Posterior vena cava (tissue), 2 donors: ENCODE measurements at places on chromosomes 16 and 17. TPM values are rescaled to one million over a fixed set of nuclear protein-coding genes. Genes with fewer than 3 reads are reported as not detected.

The ACE gene
- 16.3 TPM for total RNA-seq

DNA sequence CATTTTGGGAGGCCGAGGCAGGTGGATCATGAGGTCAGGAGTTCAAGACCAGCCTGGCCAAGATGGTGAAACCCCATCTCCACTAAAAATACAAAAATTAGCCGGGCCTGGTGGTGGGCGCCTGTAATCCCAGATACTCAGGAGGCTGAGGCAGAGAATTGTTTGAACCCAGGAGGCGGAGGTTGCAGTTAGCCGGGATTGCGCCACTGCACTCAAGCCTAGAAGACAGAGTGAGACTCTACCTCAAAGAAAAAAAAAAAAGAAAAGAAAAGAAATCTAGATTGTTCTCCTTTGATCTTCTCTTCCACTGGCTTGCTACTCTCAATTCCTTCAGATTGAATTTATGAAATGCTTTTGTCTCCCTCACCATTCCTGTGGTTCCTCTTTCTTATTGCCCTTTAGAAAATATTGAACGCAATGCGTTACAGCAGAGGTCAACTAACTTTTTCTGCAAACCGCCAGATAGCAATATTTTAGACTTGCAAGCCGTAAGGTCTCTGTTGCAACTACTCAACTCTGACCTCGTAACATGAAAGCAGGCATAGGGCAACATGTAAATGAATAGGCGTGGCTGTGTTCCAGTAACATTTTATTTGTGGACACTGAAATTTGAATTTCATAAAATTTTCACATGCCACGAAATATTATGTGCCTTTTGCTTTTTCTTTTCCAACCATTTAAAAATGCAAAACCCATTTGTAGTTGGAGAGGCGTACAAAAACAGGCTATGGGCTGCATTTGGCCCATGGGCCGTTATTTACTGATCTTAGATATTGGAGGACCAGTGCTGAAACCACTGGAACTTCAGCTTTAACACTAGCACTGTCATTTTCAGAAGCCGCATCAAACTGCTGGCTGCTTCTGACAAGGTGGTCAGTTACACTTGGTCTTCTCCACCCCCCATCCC, 24.8 kb downstream of the PITPNC1 start:
- DNase-seq, result no peak

- DNase-seq, result no peak
Observed at GRCh38 chr17:4987767-4988567, 492 bp upstream of the CAMTA2 start.

DNA sequence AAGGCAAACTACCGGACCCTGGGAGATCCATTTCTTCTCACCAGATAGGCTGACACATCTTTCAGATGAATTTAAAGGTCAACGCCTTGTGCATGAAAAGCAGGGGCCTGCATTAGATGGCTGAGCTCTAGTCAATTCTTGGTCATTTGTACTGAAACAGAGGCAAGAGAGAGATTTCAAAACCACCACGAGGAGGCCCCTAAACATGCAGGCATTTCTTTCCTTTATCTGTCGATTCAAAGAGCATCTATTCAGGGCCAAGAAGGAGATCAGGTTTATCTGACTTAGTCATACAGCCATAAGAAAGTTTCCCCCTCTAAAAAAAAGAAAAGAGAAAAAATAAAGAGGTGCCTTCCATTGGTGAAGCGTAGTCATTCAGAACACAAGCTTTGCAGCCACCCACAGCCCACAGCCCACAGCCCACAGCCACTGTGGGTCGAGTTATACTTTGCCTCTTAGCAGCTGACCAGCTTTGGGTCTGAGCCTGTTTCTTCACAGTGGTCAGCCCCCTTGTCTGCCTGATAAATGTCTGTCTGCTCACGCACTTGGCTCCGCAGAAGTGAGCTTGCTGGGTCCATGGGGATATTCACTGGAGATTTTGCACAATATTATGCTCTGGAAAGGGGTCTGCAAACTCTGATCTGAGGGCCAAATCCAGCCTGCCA, 207.5 kb downstream of the CDH13 start:
- DNase-seq, result no peak

- DNase-seq, result no peak
Observed at GRCh38 chr16:26281381-26282110, 589.8 kb downstream of the HS3ST4 start.
